Activated CD4-positive, alpha-beta T cell treated with anti-CD3 and anti-CD28 coated beads for 48 hours (primary cell): ENCODE measurements at places on chromosomes 3 and 15.
A peak's percentile ranks its signal among the peaks of the same experiment; 100 is the strongest.

DNA sequence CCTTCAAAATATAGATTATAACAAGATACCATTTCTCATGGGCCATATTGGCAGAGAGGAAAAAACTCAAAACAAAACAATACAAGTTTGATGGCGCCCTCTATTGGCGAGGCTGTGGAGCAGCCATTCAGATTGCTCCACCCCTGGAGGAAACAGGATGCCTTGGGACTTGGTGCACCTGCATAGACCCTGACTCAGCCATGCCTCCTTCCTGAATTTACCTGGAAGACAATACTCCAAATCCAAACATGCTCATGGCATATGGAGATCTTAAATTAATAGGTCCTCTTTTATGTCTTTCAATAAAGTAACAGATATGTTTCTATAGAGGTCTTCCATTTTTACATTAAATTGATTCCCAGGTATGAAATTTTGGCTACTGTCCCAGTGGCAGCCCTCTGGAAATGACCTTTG, 90.0 kb downstream of the APBA2 start:
- peak; percentile 77 for DNase-seq

DNA sequence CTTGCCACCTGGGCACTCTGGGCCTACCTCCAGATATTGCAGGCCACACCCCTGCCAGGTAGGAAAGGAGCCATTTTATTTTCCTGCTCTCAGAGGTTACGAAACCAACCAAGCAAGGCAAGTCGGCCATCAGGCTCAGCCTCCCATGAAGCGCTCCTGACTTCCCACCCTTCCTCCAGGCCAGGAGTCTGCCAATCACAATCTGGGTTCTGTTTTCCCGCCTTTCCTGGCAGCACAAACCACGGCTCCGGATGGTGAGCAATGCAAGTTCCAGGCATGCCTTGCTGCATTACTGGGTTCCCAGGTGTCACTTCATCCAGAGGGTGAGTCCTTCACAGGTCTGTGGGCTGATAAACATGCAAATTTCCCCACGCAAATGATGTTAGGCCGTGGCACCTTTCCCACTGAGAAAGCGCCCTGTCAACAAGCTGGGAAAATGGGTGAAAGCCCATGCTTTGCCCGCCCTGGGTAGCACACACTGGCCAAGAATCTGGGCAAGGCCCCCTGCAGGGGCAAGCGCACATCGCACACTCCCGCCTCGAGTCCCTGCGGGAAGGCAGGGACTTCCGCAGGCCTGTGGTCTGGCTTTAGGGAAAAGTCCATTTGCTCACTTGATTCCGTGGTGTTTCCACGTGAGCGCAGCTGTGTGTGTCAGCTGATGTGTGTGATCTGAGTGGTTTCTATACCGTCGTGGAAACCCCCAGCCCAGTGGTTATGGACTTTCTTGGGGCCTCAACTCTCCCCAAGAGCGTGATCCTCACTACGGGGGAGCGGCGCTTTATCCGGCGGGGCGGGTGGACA, 61.6 kb upstream of the RYK start:
- DNase-seq, result no peak

- peak; percentile 15 for DNase-seq
Observed at GRCh38 chr3:161560008-161560637, 63.5 kb downstream of the OTOL1 start.

DNA sequence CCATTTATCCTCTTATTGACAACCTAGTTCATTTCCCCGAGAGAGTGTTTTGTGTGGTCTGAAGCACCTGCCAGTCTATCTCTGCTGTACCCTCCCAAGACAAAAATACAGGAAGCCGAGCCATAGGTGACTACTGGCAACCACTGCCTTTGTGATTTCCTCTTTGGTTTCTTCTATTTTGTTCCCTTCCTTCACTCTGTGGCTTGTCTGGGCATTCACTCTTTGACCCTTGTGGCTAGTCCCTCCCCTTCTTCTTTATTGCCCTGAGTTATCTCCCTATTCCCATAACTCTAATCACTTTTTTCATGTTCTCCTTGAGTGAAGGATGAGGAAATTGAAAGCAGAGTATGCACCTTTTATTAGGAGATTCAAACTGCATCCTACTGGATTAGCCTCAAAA, at the start of gene ADGRG7:
ADGRG7 (plus strand) TSS at position 297 of the 400 bp plus-strand sequence. CDS start 256 bp downstream, outside the sequence.
- no peak for DNase-seq

DNA sequence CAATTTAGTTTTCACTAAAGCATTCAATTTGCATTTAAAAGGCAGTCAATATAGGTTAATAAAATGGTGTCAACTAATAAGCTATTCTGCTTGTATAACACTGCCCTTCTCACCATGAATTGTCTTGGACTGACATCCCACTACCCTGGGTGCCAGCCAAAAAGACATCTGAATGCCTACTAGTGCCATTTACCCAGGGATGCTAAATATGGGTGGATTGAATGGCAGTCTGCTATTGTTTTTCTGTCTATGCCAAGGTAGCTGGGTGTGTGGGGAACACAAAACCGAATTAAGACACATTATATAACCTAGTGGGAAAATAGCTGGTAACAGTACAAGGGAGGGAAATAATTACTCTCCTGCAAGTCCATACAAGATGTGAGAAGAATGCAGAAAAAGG, 240.0 kb upstream of the CFAP20DC start:
- DNase-seq, result no peak

- DNase-seq, result no peak
Observed at GRCh38 chr3:52297242-52298148, 9.9 kb downstream of the GLYCTK start.

- no peak for DNase-seq
Observed at GRCh38 chr3:61669668-61670299, 108.4 kb downstream of the PTPRG start.

- no peak for DNase-seq
Observed at GRCh38 chr3:165754219-165755007, 82.8 kb downstream of the BCHE start.

DNA sequence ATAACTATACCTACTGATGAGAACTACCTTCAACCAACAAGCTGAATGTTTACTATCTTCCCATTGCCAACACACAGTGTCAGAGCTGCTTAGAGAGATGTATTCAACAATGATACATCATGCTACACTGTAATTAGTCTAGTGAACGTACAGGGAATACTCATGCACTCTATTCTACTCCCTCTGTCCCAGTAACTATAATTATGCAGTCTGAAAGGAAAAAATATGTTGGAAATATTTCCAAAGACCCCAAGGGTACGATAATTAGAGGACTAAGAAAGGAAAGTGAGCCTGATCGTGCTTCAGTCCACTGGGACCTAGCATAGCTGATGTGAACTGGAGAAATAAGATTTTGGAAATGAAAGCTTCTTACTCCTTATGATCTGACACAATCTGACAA, 36.9 kb upstream of the FSIP1 start:
- DNase-seq, result no peak

DNA sequence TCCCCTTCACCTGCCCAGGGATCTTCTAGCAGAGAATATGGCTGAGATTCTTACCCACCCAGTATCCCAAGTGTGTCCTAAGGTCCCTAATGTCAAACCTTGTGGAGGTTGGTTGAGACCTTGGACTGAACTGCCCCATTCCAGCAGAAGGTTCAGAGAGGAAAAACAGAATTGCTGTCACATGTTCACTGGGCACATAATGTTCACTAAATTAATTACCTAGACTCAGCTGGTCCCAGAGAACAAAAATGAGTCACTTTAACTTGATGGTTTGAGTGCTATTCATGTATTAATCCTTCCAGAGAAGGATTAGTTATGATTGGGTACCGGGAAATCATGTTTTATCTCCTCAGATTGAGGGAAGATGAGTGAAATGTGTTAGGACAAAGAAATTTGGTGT, 171.3 kb upstream of the GADL1 start:
- DNase-seq, result no peak

- DNase-seq, result peak; percentile 27
Observed at GRCh38 chr3:31462050-31462569, 70.6 kb upstream of the STT3B start.

DNA sequence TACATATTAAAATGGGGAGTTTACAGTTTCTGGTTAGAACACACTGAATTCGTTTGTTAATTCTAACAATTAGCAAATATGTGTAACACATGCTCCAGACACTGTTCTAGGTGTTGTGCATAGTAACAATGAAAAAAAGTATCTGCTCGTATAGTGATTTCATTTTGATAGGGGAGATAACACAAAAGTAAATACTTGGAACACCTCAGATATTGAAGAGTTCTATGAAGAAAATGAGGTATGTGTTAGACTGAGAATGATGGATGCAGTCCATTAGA, 6.8 kb upstream of the TMF1 start:
- DNase-seq, result no peak
